ENCODE measurements at places on chromosomes 5 and 9.

DNA sequence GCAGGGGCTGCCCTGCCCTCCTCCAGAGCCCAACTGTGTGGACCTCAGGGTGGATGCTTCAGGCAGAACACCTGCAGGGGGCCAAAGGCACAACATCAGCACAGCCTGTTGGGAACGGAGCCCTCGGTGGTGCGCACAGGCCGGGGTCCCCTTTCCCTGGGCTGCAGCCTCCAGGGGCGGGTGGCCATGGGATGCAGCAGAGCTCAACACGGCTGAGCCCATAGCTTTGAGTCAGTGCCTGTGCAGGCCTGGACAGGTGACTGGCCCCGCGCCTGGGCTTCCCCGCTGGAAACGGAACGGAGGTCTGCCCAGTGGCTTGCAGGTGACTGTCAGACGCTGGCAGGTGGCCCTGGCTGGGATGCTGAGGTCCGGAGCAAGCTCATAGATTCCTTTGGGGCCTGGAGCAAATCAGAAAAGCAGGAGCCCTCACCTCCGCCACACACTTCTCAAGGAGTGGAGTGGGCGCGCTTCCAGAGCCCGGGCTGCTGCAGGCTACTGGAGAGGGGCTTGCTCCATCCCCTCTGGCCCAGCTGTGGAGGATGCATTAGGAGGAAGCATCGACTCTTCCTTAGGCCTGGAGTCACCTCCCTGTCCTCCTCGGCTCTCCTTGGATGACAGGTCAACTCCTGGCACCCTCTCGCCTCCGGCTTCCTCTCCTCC is 69.8 kb upstream of the RNU6ATAC start:
- DNase-seq: no peak

GRCh38 chr9:124549016-124549415 is 41.8 kb upstream of the NR5A1 start:
- no peak for DNase-seq

- no peak for DNase-seq
Observed at GRCh38 chr5:1028481-1029281, 20.1 kb downstream of the NKD2 start.

GRCh38 chr9:114327749-114328148 is 1.9 kb upstream of the ORM2 start:
- DNase-seq: no peak

DNA sequence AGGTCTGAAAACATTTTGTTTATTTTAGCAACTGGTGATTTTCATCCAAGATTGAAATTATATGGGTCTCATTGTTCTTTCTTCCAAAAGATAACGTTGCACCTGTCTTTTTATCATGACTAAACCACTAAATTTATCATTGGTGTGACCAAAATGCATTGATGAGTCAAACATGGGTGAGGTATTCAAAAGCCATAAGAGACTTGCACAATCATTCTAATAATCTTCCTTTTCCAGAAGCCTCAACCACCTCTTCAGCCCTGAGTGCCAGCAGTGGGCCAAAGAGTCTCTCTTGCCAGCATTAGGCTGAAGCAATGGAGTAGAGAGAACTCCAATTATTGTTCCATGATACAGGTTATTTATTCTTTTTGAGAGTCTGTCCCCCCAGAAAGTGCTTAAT is 198.9 kb downstream of the LURAP1L start:
- DNase-seq: no peak

- no peak for DNase-seq
Observed at GRCh38 chr9:87193925-87194868, 246.9 kb upstream of the GAS1 start.

- DNase-seq: no peak
Observed at GRCh38 chr9:2321523-2322148, 300.0 kb upstream of the VLDLR start.

GRCh38 chr5:127572930-127573329 is 55.5 kb downstream of the PRRC1 start:
- DNase-seq: no peak

GRCh38 chr9:32863291-32863690 is 80.0 kb downstream of the TMEM215 start:
- DNase-seq: no peak

- DNase-seq: no peak
Observed at GRCh38 chr5:156815988-156816599, 34.0 kb upstream of the PPP1R2B start.

Measured in iPS DF 6.9 (cell line).